ENCODE measurements at places on chromosomes 1 and 21. TPM values are rescaled to one million over a fixed set of nuclear protein-coding genes. Genes with fewer than 3 reads are reported as not detected.
A peak's percentile ranks its signal among the peaks of the same experiment; 100 is the strongest.

DNA sequence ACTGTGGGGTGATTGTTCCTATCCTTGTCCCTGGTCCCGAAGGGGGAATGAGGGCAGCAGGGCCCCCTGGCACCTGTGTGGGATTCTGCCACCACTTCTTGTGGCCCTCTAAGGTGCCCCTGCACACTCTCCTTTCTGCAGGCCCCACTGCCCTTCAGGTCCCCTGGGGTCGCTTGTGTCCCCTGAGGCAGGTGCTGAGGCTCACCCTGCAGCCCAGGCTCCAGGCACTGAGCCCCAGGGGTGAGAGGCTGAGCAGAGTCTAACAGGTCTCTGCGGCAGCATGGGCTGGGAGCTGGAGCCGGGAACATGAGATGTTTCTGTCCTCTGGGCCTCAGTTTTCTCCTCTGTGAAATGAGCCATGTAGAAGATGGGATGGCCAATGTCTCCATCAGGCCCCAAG lies 211.0 kb upstream of the VAMP3 start:
- no peak for DNase-seq

GRCh38 chr1:179183857-179184256 lies 45.6 kb downstream of the ABL2 start:
- DNase-seq: no peak

GRCh38 chr1:159247266-159247665 lies 42.6 kb downstream of the ACKR1 start:
- DNase-seq: no peak

DNA sequence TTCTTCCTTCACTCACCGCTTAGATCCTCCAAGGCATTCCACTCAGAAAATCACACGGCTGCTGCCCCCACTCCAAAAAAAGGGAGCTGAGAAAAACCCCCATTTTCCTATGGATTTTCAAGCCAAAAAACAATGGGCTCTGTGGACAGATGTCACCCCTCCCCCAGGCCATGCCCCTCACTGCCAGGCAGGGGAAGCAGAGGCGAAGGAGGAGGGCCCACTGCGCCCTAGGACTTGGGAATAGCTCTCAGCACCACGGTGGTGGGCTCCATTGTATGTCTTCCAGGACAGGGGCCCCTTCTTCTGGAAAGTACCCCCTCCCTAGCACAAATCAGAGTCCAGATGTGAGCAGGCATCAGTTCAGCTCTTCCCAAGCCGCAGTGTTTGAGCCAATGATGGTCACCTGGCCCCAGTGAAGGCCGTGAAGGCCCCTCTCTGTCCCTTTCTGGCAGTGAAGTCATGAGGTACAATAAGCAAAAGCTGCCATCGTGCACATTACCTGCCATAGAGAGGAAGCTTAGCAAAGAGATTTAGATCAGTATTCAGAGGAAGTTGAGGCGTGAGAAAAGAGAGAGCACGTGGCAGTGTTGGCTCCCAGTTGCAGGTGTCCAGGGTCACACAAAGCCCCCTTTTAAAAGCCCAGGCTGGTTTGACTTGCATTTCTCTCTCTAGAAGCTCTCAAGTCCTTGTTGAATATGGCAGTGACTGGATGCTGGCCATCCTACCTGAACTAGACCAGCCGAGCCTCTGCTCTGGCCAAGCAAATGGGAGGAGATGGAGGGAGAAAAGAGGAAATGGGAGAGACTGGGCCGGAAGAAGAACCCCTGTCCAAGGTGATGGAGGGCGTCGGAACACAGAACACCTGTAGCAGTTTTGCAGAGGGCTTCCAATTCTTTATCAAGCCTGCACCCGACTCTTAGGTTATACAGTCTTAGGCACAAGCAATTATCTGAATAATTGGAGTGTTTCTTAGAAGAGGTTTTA lies 149.0 kb downstream of the TOMM20 start:
- DNase-seq: no peak

GRCh38 chr1:226776975-226777374 lies 37.9 kb upstream of the ITPKB start:
- no peak for DNase-seq

GRCh38 chr1:53134961-53135734 lies 7.3 kb downstream of the SLC1A7 start:
- no peak for DNase-seq

GRCh38 chr21:37670883-37671282 lies 245.4 kb downstream of the KCNJ6 start:
- DNase-seq: no peak

GRCh38 chr1:192831706-192832355 lies 23.0 kb downstream of the RGS2 start:
- peak; percentile 72 for DNase-seq

DNA sequence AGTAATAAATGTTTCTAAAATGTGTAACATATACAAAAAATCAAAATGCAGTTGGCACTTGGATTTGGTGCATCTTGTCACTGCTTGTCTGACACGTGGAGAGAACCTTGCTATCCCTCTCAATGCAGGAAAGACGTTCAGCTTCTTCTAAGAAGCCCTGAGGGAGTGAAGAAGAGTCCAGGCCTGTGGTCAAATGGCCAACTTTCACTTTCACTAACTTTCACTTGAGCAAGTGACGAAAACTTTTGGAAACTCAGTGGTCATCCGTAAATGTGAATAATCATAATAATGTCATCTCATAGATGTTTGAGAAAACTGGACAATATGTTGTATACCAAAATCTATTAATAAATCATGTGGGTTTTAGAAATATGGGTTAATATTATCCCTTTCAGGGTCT lies 61.9 kb downstream of the ERG start:
- DNase-seq: no peak

GRCh38 chr21:41594268-41594667 lies 86.3 kb upstream of the TMPRSS2 start:
- no peak for DNase-seq

GRCh38 chr21:32044205-32045180 lies 171.7 kb downstream of the HUNK start:
- no peak for DNase-seq

DNA sequence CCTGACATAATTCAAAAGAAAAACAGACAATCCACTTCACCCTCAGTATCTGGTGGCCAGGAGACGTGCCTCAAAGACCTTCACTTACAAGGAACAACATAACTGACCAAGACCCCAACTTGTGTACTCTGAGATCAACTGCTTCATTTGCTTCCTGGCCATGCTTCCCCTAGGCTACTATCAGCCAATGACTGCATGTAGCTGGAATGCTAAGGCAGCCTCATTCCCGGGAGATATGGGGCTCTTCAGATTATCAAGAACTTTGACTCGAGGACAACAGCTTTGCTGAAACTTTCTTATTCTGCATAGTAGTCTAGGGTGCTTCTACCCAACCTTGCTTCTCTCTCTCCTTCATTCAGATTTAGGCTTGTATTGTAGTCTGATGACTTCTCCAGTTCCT lies 11.7 kb upstream of the UCK2 start:
- DNase-seq: peak; percentile 43

Gene HES2
- 0.35 TPM for total RNA-seq

Gene CASZ1
- 0.51 TPM for total RNA-seq

All from HFFc6 (cell line).